ENCODE measurements at places on chromosomes 4 and X. TPM values are rescaled to one million over a fixed set of nuclear protein-coding genes. Genes with fewer than 3 reads are reported as not detected.

DNA sequence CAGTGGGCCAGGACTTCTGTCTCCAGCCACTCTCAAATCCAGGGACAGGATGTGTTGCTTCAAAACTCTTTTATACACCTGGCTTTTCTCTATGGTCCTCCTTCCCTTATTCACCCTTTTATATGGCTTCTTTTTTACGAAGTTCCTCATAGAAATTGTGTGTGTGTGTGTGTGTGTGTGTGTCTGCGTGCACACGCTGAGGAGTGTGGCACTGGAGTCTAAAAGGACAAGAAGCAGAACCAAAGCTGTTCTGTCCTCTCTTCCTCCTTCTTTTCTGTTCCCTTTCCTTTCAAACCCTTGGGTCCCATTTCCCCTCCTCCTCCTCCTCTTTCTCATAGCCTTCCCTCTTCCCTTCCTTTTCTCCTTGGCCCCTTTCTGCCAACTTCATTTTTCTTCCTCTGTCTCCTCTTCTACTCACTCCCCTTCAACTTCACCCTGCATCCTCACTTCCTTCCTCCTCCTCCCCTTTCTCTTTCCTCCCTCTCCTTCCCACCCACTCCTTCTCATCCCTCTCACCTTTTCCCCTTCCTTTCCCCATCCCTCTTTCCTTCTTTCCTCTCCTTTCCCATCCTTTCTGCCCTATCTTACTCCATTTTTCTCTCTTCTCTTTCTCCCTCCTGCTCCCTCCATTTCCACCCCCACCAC, 360.5 kb downstream of the MID1IP1 start:
- no peak for DNase-seq

SLC4A4 gene
- 1.9 TPM for polyA plus RNA-seq

S100G gene
- not detected for polyA plus RNA-seq

GRCh38 chr4:5772528-5773270, 61.7 kb downstream of the EVC start:
- no peak for DNase-seq

- peak; percentile 53 for DNase-seq
Measured at GRCh38 chrX:10922159-10922558, 189.0 kb upstream of the HCCS start.

DNA sequence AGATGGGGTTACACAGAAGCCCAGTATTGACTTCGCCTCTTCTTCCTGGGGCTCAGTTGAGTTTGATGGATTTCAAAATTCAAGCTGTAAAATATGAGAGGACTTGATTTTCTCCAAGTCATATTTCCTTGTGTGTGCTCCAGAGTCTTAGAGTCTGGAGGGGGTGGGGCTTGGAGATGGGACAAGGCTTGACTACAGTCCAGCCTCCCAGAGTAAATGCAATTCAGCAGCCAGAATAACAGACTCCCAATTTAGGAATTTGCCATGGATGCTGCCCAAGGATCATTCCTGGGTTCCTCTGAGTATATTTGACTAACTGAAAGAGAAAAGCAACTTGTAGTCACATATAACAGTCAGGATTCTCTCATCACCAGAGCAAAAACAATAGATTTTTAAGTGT, 53.7 kb upstream of the RBPJ start:
- peak; percentile 26 for DNase-seq

GRCh38 chrX:46649421-46650260, 76.1 kb downstream of the CHST7 start:
- DNase-seq, result no peak

TMPRSS11F gene
- polyA plus RNA-seq, result not detected

LRIT3 gene
- polyA plus RNA-seq, result 0.04 TPM

DNA sequence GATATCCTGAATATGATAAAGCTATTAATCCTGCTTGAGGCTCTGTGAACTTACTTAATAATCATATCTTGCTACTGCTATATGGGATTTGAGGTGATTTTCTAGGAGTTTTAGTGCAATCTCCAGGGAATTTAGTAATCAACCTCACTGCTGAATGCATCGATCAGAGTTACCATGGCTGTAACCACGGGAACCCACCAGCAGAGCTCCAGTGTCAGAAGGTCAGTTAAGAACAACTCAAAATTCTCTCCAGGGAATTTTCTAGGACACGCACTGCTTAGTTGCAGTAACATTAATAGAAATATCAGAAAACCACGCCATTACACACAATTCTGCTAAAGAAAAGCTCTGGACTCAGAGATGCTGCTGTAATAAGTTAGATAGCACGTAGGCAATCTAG, 1477.2 kb upstream of the TENM3 start:
- DNase-seq, result no peak

GRCh38 chr4:20253735-20254409, 2.2 kb downstream of the SLIT2 start:
- DNase-seq, result no peak
